Ureter (tissue), 1 donor: ENCODE measurements at places on chromosomes 1 and 21. TPM values are rescaled to one million over a fixed set of nuclear protein-coding genes. Genes with fewer than 3 reads are reported as not detected.

Gene SYTL1
- 93.6 TPM for total RNA-seq

Gene SYT14
- 0.05 TPM for total RNA-seq

Gene GSTM2
- total RNA-seq = 104 TPM

Gene CFHR2
- total RNA-seq = not detected

Gene POU3F1
- 2.8 TPM for total RNA-seq

Gene BRINP3
- total RNA-seq = not detected

Gene CHODL
- total RNA-seq = 1.1 TPM

Gene TNFRSF25
- 17.1 TPM for total RNA-seq

Gene FLG
- not detected for total RNA-seq

GRCh38 chr1:100038660-100039287 lies 69.0 kb downstream of the SLC35A3 start:
- peak; percentile 69 for DNase-seq

GRCh38 chr1:152048416-152049009 lies 11.7 kb upstream of the S100A11 start:
- peak; percentile 89 for DNase-seq

- DNase-seq = no peak
Measured at GRCh38 chr1:54115520-54115919, 37.3 kb downstream of the CDCP2 start.

DNA sequence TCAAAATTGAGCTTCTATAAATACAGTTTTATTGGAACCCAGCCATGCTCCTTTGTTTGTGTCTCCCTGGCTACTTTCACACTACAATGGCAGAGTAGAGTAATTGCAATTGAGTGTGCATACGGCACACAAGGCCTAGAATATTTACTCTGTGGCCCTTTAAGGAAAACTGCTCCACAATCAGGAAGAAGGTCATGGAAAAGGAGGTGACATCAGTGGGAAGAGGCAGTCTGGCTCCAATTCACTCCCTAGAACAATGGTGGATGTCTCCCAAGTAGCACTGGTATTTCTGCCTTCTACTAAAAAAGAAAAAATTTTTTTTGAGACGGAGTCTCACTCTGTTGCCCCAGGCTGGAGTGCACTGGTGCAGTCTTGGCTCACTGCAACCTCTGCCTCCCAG lies 51.3 kb downstream of the KRTAP19-8 start:
- no peak for DNase-seq

- DNase-seq = no peak
Measured at GRCh38 chr1:27099587-27100334, 55.2 kb downstream of the SLC9A1 start.

DNA sequence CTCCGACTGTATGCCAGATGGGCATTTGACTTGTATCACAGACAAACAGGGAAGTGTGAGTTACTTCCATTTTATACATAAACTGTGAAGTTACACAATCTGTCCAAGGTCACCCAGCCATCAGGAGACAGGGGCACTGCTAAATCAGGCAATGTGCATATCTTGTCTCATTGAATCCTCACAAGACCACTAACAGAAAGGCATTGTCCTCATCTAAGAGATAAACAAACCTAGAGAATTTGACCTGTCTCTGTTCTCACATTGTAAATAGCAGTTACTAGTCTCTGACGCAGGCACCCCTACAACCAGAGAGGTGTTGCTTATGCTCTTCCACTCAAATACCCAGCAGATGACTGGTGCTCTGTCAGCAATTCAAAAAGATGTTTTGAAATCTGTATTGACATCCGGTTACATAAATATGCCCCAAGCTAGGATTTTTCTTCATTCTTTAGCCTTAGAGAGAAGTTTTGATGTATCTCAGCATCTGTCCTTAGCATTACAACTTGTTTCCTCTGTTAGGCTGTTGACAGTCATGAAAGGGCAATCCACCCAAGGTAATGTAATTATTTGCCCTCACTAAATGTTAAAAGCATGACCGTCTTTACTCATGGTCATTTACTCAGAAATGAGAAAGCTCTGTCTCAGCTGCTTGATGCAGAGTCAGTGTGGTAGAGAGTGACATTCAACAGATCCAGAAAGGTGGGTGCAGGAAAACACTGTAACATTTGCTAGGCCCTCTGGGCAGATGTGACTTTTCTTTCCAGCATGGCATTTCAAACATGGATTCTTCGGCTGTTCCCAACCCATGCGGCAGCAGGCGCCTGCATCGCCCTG lies 51.9 kb upstream of the ZNF326 start:
- DNase-seq = no peak

GRCh38 chr1:12467570-12468286 lies 150.3 kb downstream of the DHRS3 start:
- DNase-seq = no peak

DNA sequence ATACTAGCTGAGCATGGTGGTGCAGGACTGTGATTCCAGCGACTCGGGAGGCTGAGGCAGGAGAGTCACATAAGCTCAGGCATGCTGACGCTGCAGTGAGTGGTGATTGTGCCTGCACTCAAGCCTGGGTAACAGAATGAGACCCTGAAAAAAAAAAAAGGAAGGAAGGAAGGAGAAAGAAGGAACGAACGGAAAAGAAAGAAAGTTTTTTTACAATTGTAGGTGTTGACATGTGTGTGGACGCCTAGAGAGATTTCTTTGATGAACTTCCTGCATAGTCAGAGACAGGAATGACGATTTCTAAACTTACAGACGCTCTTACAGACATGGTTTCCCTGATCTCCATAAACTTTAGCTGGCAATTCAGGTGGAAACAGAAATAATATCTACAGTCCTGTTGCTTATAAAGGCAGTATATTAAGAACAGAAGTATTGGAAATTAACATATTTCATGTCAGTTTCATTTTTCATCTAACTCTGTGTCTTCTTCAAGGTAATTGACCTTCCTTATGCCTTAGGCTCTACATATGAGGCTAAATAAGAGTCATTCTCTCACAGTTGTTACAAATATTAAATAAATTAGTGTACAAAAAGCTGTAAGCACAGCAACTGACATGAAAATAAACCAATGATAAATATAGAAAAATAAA lies 4.1 kb downstream of the SAMSN1 start:
- no peak for DNase-seq

DNA sequence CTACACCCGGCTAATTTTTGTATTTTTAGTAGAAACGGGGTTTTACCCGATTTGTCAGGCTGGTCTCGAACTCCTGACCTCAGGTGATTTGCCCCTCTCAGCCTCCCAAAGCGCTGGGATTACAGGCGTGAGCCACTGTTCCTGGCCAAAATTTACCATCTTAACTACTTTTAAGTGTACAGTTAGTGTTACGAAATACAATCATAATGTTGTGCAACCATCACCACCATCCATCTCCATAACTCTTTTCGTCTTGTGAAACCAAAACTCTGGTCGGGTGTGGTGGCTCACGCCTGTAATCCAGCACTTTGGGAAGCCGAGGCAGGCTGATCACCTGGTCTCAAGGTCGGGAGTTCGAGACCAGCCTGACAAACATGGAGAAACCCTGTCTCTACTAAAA lies 14.1 kb upstream of the ZBTB40 start:
- no peak for DNase-seq

GRCh38 chr1:193115629-193116227 lies 6.1 kb upstream of the CDC73 start:
- no peak for DNase-seq

DNA sequence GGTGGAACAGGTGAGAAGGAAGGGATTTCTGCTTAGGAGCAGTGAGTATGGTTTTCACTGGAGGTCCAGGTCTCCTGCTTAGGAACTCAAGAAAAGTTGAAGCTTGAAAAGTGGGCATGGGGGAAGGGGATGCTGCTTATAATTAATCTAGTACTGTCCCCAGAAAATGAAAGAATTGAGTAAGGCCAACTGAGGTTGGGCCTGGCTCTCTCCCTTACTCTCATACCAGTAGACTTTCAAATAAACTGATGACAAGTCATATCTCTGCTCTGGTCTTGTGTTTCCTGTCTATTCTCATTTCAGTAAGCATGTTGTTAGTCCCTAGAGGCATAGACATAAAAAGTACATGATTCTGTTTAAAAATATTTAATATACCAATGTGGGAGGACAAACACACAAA lies 26.4 kb downstream of the CD48 start:
- no peak for DNase-seq

GRCh38 chr21:33388188-33388587 lies 15.0 kb upstream of the IFNGR2 start:
- no peak for DNase-seq

DNA sequence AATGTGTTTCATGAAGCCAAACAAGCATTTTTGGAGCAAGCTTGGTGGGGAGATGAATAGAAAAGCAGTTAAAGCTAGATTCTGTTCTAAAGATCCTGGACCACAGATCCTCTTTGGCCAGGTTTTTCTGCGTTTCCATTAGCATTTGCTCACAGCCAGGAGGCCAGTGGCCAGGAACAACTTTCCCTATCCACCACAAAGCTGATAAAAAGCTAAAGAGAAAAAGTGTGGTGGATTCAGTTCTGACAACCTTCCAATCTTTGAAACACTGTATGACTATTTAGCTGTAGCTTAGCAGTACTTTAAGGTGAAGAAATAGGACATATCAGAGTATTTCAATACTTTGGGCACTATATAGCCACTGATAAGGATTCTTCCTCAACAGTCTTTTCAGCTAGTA lies 3.0 kb upstream of the NEK7 start:
- DNase-seq = no peak

DNA sequence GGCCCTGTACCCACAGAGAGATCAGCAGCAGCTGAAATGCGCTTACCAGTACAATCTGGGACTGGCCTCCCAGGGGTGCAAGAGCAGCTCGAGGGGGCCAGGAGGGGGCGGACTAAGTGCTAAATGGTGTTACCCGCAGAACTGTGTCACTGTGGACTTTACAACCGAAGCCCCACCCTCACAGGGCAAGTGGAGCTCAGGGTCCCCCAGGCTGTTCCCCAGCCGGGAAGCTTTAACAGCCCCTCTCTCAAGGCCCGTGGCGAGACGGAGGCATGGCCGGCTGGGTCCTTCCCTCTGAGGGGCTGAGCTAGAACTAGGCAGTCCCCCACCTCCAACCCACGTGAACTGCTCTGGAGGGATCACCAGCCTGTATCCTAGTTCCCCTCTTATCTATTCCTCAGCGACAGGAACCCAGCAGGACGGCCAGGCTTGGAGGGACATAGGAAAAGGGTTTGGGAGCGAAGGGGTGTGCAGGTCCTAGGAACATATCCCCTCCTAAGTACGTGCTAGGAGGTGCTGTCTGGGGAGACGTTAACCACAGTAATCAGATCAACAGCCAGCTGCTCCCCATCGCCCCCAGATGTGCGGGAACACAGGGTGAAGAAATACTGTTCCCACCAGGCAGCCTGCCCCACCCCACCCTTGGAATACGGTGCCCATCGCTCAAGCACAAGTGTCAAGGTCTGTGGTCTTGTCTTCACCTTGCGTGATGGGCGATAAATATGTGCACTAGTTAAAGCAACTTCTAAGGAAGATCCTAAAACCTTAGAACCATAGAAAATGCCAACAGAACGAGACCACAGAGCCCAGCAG lies 24.4 kb downstream of the ZBTB17 start:
- DNase-seq = no peak

DNA sequence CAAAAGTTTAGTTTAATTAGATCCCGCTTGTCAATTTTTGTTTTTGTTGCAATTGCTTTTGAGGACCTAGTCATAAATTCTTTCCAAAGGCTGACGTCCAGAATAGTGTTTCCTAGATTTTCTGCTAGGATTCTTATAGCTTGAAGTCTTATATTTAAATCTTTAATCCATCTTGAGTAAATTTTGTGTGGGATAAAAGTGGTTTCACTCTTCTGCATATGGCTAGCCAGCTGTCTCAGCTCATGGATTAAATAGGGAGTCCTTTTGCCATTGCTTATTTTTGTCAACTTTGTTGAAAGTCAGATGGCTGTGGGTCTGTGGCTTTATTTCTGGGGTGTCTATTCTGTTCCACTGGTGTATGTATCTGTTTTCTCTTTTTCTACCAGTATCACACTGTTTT lies 801.3 kb upstream of the ADGRL4 start:
- DNase-seq = no peak

DNA sequence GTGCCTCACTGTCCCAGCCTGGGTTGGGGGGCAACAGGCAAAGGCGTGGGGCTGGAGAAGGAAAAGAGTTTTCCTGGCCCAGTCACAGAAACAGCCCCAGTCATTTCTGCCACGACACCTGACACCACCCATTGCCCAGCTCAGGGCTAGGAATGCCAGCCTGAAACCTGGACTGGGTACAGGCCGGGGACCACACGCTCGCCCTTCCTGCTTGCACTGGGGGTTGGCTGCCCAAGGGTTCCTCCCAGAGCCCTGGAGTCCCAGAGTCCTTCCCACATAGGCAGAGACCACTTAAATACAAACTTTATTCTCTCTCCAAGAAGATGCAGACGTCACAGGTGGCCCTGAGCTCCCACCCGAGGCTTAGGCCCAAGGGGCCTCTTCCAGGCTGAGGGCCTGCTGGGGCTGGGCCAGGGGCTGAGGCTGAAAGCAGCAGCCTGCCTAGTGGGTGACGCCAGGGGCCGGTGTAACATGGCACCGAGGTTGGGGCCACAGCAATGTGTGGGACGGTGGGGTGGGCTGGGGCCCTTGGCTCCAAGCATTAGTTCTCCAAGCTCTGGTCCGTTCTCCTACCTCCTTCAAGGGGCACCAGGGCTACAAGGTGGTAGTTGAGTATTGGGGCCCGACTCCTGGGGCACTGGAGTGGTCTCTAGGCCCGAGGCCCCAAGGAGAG lies 1.6 kb downstream of the TMEM52 start:
- no peak for DNase-seq

DNA sequence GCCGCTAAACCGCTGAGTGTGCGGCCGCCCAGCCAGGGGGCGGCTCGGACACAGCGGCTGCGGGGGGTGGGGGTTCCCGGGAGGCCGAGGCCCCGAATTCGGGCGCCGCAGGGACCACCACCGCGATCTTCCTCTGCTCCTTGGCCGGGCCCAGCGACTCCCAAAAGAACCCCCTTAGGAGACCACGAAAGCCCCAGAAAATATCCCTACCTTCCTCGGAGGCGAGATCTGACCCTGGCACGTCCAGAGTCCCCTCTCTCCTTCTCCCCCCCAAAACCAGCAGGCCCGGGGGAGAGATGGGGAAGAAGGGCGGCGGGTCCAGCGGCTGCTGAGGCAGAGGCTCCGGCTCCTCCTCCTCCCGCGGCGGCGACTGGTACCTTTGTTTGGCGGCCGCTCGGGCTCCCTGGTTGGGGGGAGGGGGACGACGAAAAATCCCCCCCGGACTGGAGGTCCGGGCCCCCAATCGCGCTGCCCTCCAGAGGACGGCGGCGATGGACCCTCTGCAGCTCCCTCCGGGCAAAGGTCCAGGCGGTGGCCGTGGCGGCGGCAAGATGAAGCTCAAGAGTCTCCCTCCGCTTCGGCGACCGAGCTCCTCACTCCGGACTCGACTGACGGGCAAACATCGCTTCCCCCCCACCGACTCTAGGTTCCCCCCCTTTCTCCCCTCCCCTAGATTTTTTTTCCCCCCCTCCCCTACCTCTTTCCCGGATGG lies at the start of gene ARID4B:
Gene ARID4B, minus strand, starts transcription at position 621 of the 712 bp plus-strand sequence. CDS start 1,260 bp downstream, outside the sequence.
- DNase-seq = no peak

DNA sequence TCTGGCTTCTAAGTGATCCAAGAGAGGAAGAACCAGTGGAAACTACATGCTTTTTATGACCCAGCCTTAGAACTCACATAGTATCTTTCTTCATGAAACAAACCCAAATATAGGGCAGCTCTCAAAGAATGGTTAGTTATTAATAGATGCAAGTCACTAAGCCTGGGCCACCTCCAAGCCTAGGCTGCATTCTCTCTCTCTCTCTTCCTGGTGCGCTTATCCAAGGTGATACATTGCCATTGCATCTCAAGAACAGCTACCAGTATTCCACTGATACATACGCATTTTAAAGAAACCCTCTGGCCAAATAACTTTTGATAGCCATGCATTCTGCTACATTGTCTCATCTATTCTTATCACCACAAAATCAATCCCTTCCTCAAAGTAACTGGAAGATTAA lies 455.6 kb upstream of the ADGRL2 start:
- no peak for DNase-seq
